ENCODE measurements at places on chromosomes 6 and 20. TPM values are rescaled to one million over a fixed set of nuclear protein-coding genes. Genes with fewer than 3 reads are reported as not detected.

ELOVL4 gene
- total RNA-seq, result 0.66 TPM

POM121L2 gene
- not detected for total RNA-seq

- no peak for DNase-seq
Observed at GRCh38 chr6:6635869-6636268, 47.3 kb downstream of the LY86 start.

- DNase-seq, result no peak
Observed at GRCh38 chr6:169590376-169590939, 111.4 kb downstream of the WDR27 start.

GRCh38 chr20:50070361-50070760 lies 42.6 kb downstream of the UBE2V1 start:
- DNase-seq, result no peak

Data from HT1080 (cell line).